Spinal cord (tissue), 10 donors: ENCODE measurements at places on chromosomes 7 and 10. TPM values are rescaled to one million over a fixed set of nuclear protein-coding genes. Genes with fewer than 3 reads are reported as not detected.

Gene OPN1SW
- 2.3 TPM for polyA plus RNA-seq

Gene C10orf53
- not detected for polyA plus RNA-seq

Gene PDGFA
- polyA plus RNA-seq = 73.8 TPM

Gene UPK3BL2
- 40.3 TPM for polyA plus RNA-seq

Gene CRYGN
- polyA plus RNA-seq = 3.0 TPM

Gene OGDH
- 78.6 TPM for polyA plus RNA-seq

Gene PON1
- 1.1 TPM for polyA plus RNA-seq

Gene CLRN3
- polyA plus RNA-seq = 0.18 TPM

Gene CPA4
- 0.84 TPM for polyA plus RNA-seq

Gene GHRHR
- polyA plus RNA-seq = 4.3 TPM

Gene CELF2
- 54.1 TPM for polyA plus RNA-seq

Gene NKX1-2
- polyA plus RNA-seq = 2.0 TPM

Gene PIK3CG
- 1.4 TPM for polyA plus RNA-seq

Gene UPF2
- polyA plus RNA-seq = 20.0 TPM

Gene GPR26
- polyA plus RNA-seq = 6.9 TPM

Gene CALHM1
- polyA plus RNA-seq = 0.24 TPM

Gene OPTN
- polyA plus RNA-seq = 68.5 TPM

Gene RARRES2
- polyA plus RNA-seq = 91.8 TPM

Gene PPP1R3C
- polyA plus RNA-seq = 16.8 TPM

Gene PILRA
- polyA plus RNA-seq = 10.6 TPM

Gene ANKRD22
- not detected for polyA plus RNA-seq

Gene NOS3
- 11.3 TPM for polyA plus RNA-seq

Gene TBX20
- not detected for polyA plus RNA-seq

Gene SMKR1
- 19.0 TPM for polyA plus RNA-seq

Gene ABCB1
- 15.4 TPM for polyA plus RNA-seq

Gene HOXA2
- polyA plus RNA-seq = 17.9 TPM

Gene PDE6C
- 3.5 TPM for polyA plus RNA-seq

Gene ZCWPW1
- 8.0 TPM for polyA plus RNA-seq

Gene PRPF18
- polyA plus RNA-seq = 21.5 TPM

Gene GPR85
- polyA plus RNA-seq = 34.6 TPM

Gene FKBP6
- 0.39 TPM for polyA plus RNA-seq

Gene MYH16
- 0.26 TPM for polyA plus RNA-seq

Gene PIP
- polyA plus RNA-seq = not detected
